ENCODE measurements at places on chromosomes 5 and 9. TPM values are rescaled to one million over a fixed set of nuclear protein-coding genes. Genes with fewer than 3 reads are reported as not detected.

Gene DRD1
- total RNA-seq = not detected

Gene PRELID2
- 13.2 TPM for total RNA-seq

Gene PKD2L2
- total RNA-seq = under 0.01 TPM

Gene BHMT2
- total RNA-seq = 0.27 TPM

Gene ZBTB6
- total RNA-seq = 3.5 TPM

Gene RXFP3
- total RNA-seq = not detected

Gene ADRB2
- total RNA-seq = 3.0 TPM

Gene SLC36A2
- total RNA-seq = under 0.01 TPM

Gene FCN2
- not detected for total RNA-seq

Gene IFNA21
- not detected for total RNA-seq

Gene NPR3
- total RNA-seq = 360 TPM

Gene FGF10
- total RNA-seq = not detected

Gene IRX2
- under 0.01 TPM for total RNA-seq

Gene CKS2
- 170 TPM for total RNA-seq

Gene ZFP62
- total RNA-seq = 11.3 TPM

Gene HTR1A
- not detected for total RNA-seq

Gene OR1L8
- total RNA-seq = 0.27 TPM

Gene LECT2
- total RNA-seq = not detected

Gene SHOC1
- total RNA-seq = not detected

Gene MARCHF6
- total RNA-seq = 80.0 TPM

Gene SNCB
- total RNA-seq = not detected

Gene HMCN2
- total RNA-seq = under 0.01 TPM

Gene PCDHB6
- not detected for total RNA-seq

Gene OLFML2A
- total RNA-seq = 1.9 TPM

Gene NAIF1
- 14.0 TPM for total RNA-seq

Gene BAAT
- not detected for total RNA-seq

Gene RAI14
- 0.54 TPM for total RNA-seq

Gene EDIL3
- total RNA-seq = under 0.01 TPM

Gene NR5A1
- 0.54 TPM for total RNA-seq

Gene CTXN3
- total RNA-seq = not detected

Gene PTPN3
- total RNA-seq = under 0.01 TPM

Gene TMEM215
- total RNA-seq = not detected

Gene PARP8
- 4.3 TPM for total RNA-seq

Gene GARIN3
- not detected for total RNA-seq

Gene HSPB3
- total RNA-seq = not detected

Gene KIAA1191
- total RNA-seq = 56.3 TPM

Gene TPPP
- total RNA-seq = 12.9 TPM

Gene PCDHGA12
- total RNA-seq = 2.2 TPM

Gene CARTPT
- total RNA-seq = not detected

Gene GPR151
- not detected for total RNA-seq

Gene CA9
- total RNA-seq = 0.81 TPM

Gene GABRB2
- total RNA-seq = under 0.01 TPM

Gene MARCOL
- not detected for total RNA-seq

Gene TERT
- 1.1 TPM for total RNA-seq

Gene ZDHHC11
- 5.9 TPM for total RNA-seq

Gene NLN
- 11.6 TPM for total RNA-seq

Gene CEP72
- total RNA-seq = 5.9 TPM

Gene AK8
- 0.54 TPM for total RNA-seq

Gene IL4
- not detected for total RNA-seq

Gene RGS7BP
- not detected for total RNA-seq

Data from hematopoietic multipotent progenitor cell (in vitro differentiated cells).